Mesothelial cell of epicardium (in vitro differentiated cells): ENCODE measurements at places on chromosomes 3 and 15. TPM values are rescaled to one million over a fixed set of nuclear protein-coding genes. Genes with fewer than 3 reads are reported as not detected.

DNA sequence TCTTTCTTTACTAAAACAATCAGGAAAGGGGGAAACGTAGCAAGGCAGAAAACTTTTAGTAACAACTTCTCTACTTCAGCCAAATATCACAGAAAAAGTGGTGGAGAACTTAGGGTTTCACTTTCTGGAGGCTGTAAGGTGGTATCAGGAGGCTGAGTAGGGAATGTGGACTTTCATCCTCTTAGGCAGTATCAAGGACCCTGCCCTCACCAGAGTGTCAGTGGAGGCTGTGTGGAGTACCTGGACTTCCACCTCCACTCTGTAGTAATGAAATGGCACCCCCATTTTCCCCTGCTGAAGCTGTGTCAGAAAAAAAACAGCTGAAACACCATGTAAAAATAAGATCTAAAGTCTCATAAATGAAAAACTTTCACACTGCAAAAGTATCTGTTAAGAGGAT lies 11.2 kb upstream of the HHLA2 start:
- peaks cover 3% of the 10 kb centered on the region for H3K36me3 ChIP-seq
- DNase-seq, result no peak
- H3K27ac ChIP-seq, result no peak overlapping the region
- no peak overlapping the region for H3K4me3 ChIP-seq
- H3K27me3 ChIP-seq, result no peaks in the 10 kb centered on the region
- peaks cover 15% of the 10 kb centered on the region for H3K4me1 ChIP-seq

DNA sequence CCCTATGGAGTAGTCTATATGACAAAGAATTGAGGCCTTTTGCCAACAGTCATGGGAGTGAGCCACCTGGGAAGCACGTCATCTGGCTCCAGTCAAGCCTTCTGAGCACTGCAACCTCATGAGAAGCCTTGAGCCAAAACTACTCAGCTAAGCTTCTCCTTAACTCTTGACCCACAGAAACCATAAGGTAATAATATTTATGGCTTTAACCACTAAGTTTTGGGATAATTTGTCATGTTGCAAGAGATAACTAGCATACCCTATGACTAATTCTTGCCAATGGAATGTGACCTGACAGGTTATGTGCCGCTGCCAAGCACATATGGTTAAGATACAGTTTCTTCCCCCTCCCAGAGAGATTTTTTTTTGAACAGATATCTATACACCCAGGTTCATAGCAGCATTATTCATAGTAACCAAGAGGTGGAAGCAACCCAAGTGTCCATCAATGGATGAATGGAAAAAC lies 11.8 kb upstream of the SLC6A11 start:
- no peak for DNase-seq
- H3K36me3 ChIP-seq, result no peaks in the 10 kb centered on the region
- H3K27ac ChIP-seq, result peak overlapping the region; percentile 83
- H3K4me1 ChIP-seq, result peaks cover 11% of the 10 kb centered on the region

DNA sequence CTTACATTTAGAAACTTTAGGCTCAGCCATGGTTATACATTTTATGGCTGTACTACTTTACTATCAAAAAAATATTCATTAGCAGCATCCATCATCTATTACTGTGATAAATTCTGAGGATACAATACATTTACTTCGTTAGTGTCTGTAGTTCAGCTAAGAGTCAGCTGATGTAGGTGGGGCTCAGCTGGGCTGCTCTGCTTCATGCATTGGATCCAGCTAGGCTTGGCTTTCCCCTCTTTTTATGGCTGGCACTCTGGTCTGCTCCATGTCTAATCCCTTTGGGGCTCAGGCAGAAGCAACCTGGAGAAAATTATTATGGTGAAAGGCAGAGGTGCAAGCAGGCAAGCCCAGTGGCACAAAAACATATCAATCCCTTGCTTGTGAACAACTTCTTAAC lies 930.1 kb upstream of the NR2F2 start:
- H3K4me1 ChIP-seq, result peaks cover 7% of the 10 kb centered on the region
- H3K36me3 ChIP-seq, result no peaks in the 10 kb centered on the region
- H3K4me3 ChIP-seq, result no peak overlapping the region
- no peak overlapping the region for H3K27ac ChIP-seq
- no peaks in the 10 kb centered on the region for H3K27me3 ChIP-seq
- no peak for DNase-seq

GRCh38 chr15:55816017-55816416 lies 73.1 kb upstream of the PRTG start:
- no peak for DNase-seq
- H3K4me1 ChIP-seq, result peaks cover 32% of the 10 kb centered on the region
- H3K27ac ChIP-seq, result peak overlapping the region; percentile 40
- no peaks in the 10 kb centered on the region for H3K36me3 ChIP-seq

- H3K36me3 ChIP-seq, result no peaks in the 10 kb centered on the region
- DNase-seq, result no peak
- no peaks in the 10 kb centered on the region for H3K27me3 ChIP-seq
Measured at GRCh38 chr3:39638301-39638700, 170.8 kb downstream of the MOBP start.

DNA sequence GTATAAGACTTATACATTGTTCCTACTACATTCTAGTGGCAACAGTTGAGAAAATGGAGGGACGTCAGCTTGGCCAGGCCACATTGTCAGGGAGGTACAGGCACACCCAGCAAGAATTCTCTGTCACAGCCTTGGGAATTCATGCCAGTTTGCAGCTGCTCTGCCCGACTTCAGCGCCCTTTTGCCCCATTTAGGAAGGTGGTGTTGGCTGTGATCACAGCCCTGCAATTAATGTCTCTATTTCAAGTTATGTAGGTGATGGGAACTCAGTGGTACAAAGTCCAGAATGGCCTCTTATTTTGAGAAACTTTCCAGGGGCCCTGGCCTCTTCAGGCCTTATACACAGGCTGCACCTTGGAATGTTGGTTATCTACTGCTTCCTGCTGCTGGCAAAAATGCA lies 26.7 kb downstream of the AMOTL2 start:
- H3K27ac ChIP-seq, result no peak overlapping the region
- H3K27me3 ChIP-seq, result no peaks in the 10 kb centered on the region
- H3K4me3 ChIP-seq, result no peak overlapping the region
- peaks cover 22% of the 10 kb centered on the region for H3K4me1 ChIP-seq
- peaks cover 18% of the 10 kb centered on the region for H3K36me3 ChIP-seq

DNA sequence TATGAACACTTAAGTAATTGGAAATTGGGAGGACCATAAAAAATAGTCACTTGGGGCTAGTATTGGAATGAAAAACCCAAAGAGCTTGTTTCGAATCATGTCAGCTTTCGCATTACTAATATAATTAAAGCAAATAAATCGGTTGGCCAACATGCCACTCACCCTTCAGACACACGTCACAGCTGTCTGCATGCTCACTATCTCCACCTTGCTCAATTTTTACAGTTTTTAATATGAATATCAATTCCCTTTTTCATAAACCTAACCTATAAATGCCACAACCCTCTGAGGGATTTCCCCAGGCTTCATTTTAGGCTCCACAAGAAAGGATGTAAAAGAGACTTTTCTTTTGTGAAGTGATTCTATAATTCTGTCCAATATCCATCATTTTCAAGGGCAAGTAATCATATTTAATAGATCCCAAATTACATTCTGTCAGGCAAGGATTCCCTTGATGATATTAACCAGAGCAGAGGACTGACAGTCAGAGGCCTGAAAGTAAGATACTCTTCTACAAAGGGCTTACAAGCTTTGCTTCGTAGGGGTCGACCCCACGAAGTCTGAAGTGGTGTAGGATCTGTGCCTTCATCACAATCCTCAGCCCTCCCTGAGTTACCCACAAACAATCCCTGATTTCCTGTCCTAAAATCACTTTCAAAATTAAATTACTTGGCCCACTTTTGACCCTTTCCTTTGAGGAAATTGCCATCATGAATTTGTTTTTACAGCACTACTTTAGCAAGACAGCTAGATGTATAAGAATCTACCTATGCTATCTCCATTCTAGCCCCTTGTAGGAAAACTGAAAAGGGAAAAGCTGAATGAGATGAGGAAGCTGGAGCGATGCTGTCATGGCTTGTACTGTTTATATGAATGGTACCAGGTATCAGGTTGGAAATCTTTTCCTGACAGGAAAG lies 44.5 kb downstream of the NANOGP8 start:
- no peak overlapping the region for H3K4me3 ChIP-seq
- H3K27ac ChIP-seq, result peak overlapping the region; percentile 68
- no peaks in the 10 kb centered on the region for H3K27me3 ChIP-seq
- no peaks in the 10 kb centered on the region for H3K36me3 ChIP-seq
- peaks cover 25% of the 10 kb centered on the region for H3K4me1 ChIP-seq
- no peak for DNase-seq

- H3K27ac ChIP-seq, result no peak overlapping the region
- H3K4me1 ChIP-seq, result peaks cover 24% of the 10 kb centered on the region
- no peaks in the 10 kb centered on the region for H3K27me3 ChIP-seq
- DNase-seq, result no peak
- no peak overlapping the region for H3K4me3 ChIP-seq
Measured at GRCh38 chr3:149663966-149664365, 6.1 kb upstream of the WWTR1 start.

DNA sequence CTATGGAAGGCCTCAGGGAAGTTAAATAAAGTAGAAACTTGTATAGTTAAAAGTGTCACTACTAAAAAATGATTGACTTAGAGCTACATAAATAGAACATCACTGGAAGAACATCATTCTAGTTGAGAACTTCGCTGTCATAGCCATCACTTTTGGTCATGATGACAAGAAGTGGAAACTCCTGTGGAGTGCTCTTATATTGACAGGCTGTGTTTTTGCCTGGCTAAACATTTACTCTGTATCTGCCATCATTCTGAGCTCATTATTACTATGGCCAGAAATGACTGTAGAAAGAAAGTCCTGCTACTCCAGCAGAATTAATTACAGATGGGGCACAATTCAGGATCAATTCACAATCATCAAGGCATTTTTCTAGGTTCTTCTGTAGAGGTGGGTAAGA lies 165.1 kb upstream of the GOLIM4 start:
- H3K4me3 ChIP-seq, result no peak overlapping the region
- peak overlapping the region; percentile 40 for H3K27ac ChIP-seq
- peaks cover 26% of the 10 kb centered on the region for H3K36me3 ChIP-seq
- no peaks in the 10 kb centered on the region for H3K27me3 ChIP-seq
- H3K4me1 ChIP-seq, result peaks cover 51% of the 10 kb centered on the region

DNA sequence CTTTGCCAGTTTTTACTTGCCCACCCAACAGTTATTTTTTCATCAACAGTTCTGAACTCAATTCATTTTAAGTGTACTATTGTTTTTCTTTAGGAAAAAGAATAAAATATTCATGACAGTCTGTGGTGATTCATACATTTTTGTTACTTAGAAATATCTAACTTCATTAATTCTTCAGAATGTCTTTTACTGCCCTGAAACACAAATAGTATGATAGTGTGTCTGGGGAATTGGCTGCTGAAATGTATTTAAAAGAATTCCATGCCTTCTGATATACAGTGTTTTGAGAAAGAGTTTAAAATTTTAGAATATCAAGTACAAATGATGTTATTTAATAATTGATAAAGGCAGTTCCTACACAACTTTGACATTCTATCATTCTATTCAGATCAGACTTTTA lies 854.1 kb downstream of the NAALADL2 start:
- no peak overlapping the region for H3K4me3 ChIP-seq
- peaks cover 4% of the 10 kb centered on the region for H3K36me3 ChIP-seq
- no peaks in the 10 kb centered on the region for H3K27me3 ChIP-seq
- no peaks in the 10 kb centered on the region for H3K4me1 ChIP-seq

DNA sequence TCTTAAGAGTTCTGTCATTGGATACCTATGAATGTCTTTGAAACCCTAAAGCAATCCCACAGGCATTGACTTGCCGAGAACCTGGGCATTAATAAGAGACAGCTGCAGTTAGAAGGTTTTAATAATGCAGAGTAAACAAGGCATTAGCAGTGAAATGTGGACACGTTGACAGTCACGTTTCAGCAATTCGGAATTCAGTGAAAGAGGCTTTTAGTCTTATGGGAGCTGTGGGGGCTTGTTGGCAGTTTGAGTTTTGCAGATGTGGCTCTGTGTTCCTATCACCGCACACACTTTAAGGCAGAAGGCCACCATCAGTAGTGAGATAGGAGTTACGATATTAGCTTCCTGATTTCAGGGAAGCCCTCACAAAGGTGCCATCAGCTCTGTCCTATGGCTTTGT lies 145.2 kb upstream of the NUDT16 start:
- no peaks in the 10 kb centered on the region for H3K4me1 ChIP-seq
- peaks cover 14% of the 10 kb centered on the region for H3K27me3 ChIP-seq
- no peaks in the 10 kb centered on the region for H3K36me3 ChIP-seq
- H3K4me3 ChIP-seq, result no peak overlapping the region
- no peak overlapping the region for H3K27ac ChIP-seq

DNA sequence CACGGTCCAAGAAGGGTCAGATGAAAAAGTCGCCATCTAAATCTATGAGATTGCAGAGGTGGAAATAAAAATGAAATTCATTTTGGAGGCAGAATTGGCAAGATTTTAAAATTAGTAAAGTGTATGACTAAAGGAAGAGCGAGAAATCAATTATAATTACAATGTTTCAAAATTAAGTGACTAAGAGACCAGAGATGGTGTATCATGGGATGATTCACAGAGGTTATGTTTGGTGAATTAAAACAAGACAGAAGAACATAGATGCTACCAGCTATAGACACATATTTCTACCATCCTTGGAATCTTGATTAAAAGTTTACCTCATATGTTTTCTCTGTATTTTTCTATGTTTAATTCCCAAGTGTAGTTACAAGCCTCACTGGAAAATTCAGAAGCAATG lies 308.9 kb upstream of the DNAJC19 start:
- H3K27me3 ChIP-seq, result peaks cover 30% of the 10 kb centered on the region
- no peak for DNase-seq
- no peaks in the 10 kb centered on the region for H3K36me3 ChIP-seq

- H3K4me3 ChIP-seq, result no peak overlapping the region
- no peak for DNase-seq
Measured at GRCh38 chr3:38970851-38971638, 80.7 kb downstream of the SCN11A start.

GRCh38 chr3:177563243-177563780 lies 366.0 kb upstream of the TBL1XR1 start:
- H3K36me3 ChIP-seq, result no peaks in the 10 kb centered on the region
- H3K4me3 ChIP-seq, result no peak overlapping the region
- no peaks in the 10 kb centered on the region for H3K27me3 ChIP-seq
- no peak overlapping the region for H3K27ac ChIP-seq
- no peak for DNase-seq
- H3K4me1 ChIP-seq, result peaks cover 23% of the 10 kb centered on the region

DNA sequence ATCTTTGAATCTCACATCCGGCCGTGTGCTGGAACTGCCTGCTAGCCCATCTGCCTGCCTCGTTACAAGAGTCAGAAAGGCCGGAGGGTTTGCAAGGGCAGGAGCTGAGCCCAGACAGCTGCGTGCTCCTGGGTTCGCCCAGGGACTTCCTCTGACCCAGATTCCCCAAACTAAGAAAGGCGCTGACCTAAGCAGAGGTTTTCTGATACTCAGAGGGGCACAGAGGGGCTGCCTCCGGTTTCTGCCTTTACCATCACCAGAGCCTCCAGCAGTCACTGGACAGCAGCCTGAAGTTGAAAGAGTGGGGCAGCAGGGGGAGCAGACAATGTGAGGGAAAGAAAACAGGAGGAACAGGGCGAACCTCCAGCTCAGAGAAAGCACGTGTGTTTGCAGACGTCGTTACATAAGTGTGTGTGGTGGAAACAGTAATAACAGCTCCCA lies 33.4 kb upstream of the RAD18 start:
- H3K36me3 ChIP-seq, result peaks cover 15% of the 10 kb centered on the region
- no peaks in the 10 kb centered on the region for H3K4me1 ChIP-seq
- no peak overlapping the region for H3K4me3 ChIP-seq
- H3K27ac ChIP-seq, result no peak overlapping the region
- DNase-seq, result no peak
- H3K27me3 ChIP-seq, result no peaks in the 10 kb centered on the region

Gene MCF2L2
- 2.0 to 3.4 TPM (median 3.1 TPM) in 3 replicates for total RNA-seq

Gene NSMCE3
- total RNA-seq, result 9.0 to 9.3 TPM (median 9.1 TPM) in 3 replicates

Gene DZIP1L
- total RNA-seq, result 24.9 to 26.5 TPM (median 25.1 TPM) in 3 replicates

Gene FSIP1
- total RNA-seq, result 0.50 to 0.89 TPM (median 0.74 TPM) in 3 replicates
